ENCODE measurements at places on chromosomes 1 and 21. TPM values are rescaled to one million over a fixed set of nuclear protein-coding genes. Genes with fewer than 3 reads are reported as not detected.
A peak's percentile ranks its signal among the peaks of the same experiment; 100 is the strongest.

DNA sequence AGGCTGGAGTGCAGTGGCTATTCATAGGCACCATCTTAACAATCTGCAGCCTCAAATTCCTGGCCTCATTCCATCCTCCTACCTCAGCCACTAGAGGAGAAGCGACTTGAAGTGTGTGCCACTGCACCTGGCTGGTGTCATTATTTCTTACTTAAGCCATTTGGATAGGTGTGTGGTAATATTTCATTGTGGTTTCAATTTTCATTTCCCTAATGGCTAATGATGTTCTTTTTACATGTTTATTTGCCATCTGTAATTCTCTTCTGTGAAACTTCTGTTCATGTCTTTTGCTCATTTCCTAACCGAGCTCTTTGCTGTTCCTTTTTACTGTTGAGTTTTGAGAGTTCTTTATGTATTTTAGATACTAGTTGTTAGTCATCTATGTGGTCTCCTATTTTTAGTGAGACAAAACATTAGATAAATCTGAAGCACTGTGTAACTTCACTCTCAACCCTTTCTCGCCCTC lies 66.8 kb downstream of the SLC27A3 start:
- no peak overlapping the region for H3K4me3 ChIP-seq
- no peaks in the 10 kb centered on the region for H3K4me1 ChIP-seq
- H3K36me3 ChIP-seq: peaks cover 3% of the 10 kb centered on the region
- no peaks in the 10 kb centered on the region for H3K27me3 ChIP-seq
- H3K27ac ChIP-seq: no peak overlapping the region

DNA sequence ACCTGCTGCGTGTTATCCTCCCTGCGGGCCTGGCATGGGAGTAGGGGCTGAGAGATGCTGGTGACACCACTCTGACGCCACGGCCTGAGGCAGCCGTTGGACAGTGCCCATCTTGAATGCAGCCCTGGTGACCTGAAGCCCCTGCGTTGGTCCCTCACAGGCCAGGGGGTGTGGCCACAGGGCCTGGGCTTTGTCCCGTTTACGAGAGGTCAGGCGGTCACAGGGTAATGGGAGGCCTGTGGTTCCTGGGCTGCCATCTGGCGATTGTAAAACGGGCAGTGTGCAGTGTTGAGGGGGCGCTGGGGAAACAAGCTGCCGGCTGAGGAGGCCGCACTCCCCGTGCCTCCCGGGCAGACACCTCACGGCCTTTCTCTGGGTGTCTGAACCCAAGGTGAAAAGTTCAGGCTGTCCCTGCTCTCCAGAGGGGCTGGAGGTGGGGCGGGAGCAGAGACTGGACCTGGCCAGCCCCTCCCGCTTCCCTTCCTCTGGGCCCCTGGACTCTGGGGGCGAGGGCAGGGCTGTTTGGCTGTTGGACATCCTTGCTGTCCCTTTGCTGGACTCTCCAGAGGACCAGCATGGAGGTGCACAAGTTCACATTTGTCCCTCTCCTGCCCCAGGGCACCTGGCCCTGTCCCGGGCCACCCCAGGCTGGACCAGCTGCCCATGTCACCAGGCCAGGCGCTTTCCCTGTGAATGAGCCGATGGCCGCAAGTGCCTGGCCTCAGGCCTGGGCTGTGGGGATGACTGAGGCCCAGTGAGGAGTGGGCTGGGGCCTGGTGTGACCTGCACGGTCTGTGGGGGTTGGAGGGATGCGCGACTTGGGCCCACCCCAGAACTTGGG lies 42.4 kb downstream of the SKI start:
- H3K27ac ChIP-seq: peak overlapping the region; percentile 75
- no peaks in the 10 kb centered on the region for H3K27me3 ChIP-seq
- H3K36me3 ChIP-seq: no peaks in the 10 kb centered on the region

DNA sequence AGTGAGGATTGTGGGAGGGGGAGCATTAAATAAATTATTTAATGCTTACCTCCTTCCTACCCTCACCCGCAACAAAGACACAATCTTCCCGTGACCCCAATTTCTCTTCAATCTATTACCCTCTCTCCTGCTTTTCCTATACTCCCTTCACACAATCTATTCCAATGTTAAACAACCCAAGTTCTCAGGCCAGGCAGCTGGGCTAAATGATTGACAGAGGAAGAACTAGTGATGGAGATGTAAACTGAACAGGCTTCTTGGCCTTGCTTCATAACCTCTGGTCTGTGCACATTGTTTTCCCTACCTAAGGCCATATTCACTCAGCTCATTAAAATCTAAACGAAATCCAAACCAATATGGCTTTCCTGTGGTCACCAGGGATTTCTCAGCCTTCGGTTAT lies 3.9 kb upstream of the RCC1 start:
- peaks cover 11% of the 10 kb centered on the region for H3K27me3 ChIP-seq
- peak overlapping the region; percentile 48 for H3K4me3 ChIP-seq
- peaks cover 13% of the 10 kb centered on the region for H3K36me3 ChIP-seq
- H3K27ac ChIP-seq: peak overlapping the region; percentile 7
- H3K4me1 ChIP-seq: peaks cover 13% of the 10 kb centered on the region

GRCh38 chr1:34785875-34786470 lies 5.0 kb downstream of the GJB3 start:
- peaks cover 55% of the 10 kb centered on the region for H3K27me3 ChIP-seq
- no peak overlapping the region for H3K27ac ChIP-seq
- DNase-seq: no peak
- H3K4me3 ChIP-seq: no peak overlapping the region
- H3K36me3 ChIP-seq: no peaks in the 10 kb centered on the region

OR6K3 gene
- total RNA-seq: not detected

CELSR2 gene
- 97.1 TPM for total RNA-seq

DNA sequence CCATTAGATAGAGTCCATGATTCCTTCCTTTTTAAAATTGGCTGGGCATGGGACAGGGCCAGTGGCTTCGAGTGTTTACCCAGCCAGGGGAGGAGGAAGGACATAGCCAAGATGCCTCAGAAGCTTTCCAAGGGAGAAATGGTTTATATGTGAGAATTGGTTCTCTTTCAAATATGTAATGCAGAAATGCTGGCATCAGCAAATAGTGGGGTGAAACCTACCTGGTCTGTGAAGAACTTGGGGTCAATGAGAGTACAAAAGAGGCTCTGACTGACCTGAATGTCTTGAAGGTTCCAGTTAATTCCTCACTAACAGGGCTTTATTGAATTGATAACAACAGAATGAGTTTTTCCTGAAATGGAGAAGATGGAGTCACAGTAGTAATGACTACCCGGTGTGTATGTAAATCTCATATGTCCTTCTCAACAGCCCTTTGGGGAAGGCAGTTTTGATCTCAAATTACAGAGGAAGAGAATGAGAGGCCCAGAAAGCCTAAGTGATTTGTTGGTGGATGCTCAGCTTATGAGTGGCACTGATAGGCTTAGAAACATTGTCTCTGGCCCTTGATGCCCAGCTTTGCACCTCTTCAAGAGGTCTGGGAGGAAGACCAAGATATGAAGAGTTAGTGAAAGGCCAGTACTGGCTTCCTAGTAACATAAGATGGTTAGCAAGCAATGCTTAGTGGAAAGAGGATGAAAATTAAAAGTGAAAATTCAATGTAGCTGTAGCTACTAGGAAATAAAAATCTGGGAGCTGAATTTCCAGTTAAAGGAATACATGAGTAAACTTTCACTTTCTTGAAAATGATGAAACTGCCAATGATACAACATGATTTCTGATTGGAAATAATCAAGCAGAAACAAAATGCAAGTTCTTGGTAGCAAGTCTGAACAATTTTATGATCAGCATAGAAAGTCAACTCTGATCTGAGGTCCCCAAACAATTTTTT lies 2.7 kb downstream of the ATF3 start:
- H3K4me1 ChIP-seq: peaks cover 35% of the 10 kb centered on the region
- DNase-seq: no peak
- H3K36me3 ChIP-seq: peaks cover 7% of the 10 kb centered on the region
- H3K4me3 ChIP-seq: peak overlapping the region; percentile 99

- no peak overlapping the region for H3K27ac ChIP-seq
- DNase-seq: no peak
- H3K4me3 ChIP-seq: no peak overlapping the region
- no peaks in the 10 kb centered on the region for H3K36me3 ChIP-seq
- no peaks in the 10 kb centered on the region for H3K27me3 ChIP-seq
Observed at GRCh38 chr1:82388679-82389078, 587.9 kb downstream of the ADGRL2 start.

- H3K27me3 ChIP-seq: peaks cover 81% of the 10 kb centered on the region
- DNase-seq: no peak
- no peak overlapping the region for H3K4me3 ChIP-seq
Observed at GRCh38 chr1:202974856-202975255, 7.8 kb upstream of the CYB5R1 start.

GRCh38 chr1:212413902-212414327 lies 771 bp downstream of the PACC1 start:
- peak; percentile 27 for DNase-seq
- H3K36me3 ChIP-seq: peaks cover 21% of the 10 kb centered on the region
- peaks cover 26% of the 10 kb centered on the region for H3K4me1 ChIP-seq
- H3K4me3 ChIP-seq: peak overlapping the region; percentile 88

CRYBG2 gene
- 6.3 TPM for total RNA-seq

DNA sequence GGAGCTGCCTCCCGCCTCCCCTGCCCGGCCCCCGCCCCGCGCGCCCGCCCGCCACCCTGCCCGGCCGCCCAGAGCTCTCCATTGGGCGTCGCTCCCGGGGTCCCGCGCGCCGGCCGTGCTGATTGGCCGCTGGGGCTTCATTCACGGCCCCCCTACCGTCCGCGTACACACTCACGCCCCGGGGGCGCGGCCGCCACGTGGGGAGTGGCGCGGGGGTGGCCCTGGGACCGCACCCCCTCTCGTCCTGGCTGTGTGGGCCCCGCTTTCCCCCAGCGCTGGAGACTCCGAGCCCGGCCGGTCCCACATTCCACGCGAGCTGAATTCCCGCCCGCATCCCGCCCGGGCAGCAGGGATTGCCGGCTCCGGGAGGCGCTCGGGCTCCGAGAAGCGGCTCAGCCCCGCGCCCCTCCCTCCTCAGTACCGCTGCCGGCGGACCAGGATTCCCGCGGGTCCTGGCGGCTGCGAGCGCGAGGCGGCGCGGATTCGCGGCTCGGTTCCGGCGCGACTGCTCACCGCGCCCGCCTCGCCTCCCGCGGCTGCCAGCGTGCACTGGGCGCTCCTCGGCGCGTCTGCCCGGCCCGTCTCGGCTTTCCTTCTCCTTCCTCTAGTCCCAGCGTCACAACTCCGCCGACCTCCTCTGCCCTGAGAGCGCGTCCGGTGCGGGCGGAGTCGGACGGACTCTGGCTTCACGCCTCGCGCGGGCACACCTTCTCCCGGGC lies 450 bp upstream of the POU3F1 start:
- peaks cover 77% of the 10 kb centered on the region for H3K27me3 ChIP-seq
- H3K36me3 ChIP-seq: peaks cover 4% of the 10 kb centered on the region
- peak; percentile 77 for DNase-seq
- H3K4me3 ChIP-seq: peak overlapping the region; percentile 92

TPTE gene
- total RNA-seq: not detected

Measured in neural crest cell (in vitro differentiated cells).